ENCODE measurements at places on chromosomes 1 and 21.

- DNase-seq: no peak
Observed at GRCh38 chr1:234505769-234506102, 26.8 kb upstream of the TARBP1 start.

DNA sequence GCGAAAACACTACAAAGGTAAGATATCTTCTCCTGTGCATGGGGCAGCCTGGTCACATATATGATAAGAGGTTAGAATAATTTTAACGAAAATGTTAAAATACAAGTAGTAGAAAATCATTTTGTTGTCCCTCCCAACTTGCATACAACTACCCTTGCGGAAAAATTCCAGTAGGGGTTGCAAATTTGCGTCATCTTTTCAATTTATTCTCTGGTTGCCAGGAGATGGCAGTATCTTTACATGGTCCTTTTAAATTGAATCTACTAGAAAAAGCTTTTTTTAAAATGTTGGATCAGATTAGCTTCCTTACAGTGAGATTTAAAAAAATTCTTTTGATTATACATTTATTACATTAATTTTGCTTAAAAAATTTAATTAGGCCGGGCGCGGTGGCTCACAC, 10.9 kb downstream of the S100PBP start:
- DNase-seq: no peak

GRCh38 chr21:28454564-28455252, 538.0 kb downstream of the LTN1 start:
- DNase-seq: no peak

GRCh38 chr1:36523850-36524249, 41.1 kb upstream of the CSF3R start:
- DNase-seq: no peak

GRCh38 chr1:77487631-77488030, 194.8 kb downstream of the ZZZ3 start:
- no peak for DNase-seq

- DNase-seq: no peak
Observed at GRCh38 chr1:214520544-214521165, 30.7 kb downstream of the PTPN14 start.

DNA sequence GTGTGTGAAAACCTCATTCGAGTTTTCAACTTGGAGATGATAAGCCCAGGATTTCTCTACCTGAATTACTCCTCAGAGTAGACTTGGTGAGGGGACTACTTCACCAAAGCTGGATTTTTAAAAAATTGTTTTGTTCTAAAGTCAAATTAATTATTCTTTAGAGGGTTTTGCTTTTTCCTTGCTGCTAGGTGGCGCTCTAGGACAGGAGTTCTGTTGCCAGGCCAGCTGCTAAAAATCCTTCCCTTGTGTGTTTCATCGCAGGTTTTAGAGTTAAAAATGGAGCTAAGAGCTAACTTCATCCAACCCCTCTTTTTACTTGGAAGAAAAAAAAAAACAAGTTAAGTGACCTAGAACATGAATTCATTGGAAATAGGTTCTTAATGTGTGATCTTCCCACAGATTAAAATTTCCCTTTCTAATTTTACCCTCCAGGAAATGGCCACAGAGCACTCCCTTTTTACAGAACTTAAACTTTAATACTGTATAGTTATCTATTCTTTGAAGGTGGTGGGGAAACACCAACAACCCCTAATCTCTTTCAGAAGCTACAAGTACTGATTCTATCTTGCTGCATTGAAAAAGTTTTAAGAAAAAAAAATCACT, 36.7 kb upstream of the FAM163A start:
- DNase-seq: peak; percentile 16

- DNase-seq: no peak
Observed at GRCh38 chr1:226980122-226980560, 40.0 kb downstream of the COQ8A start.

GRCh38 chr21:33313611-33314010, 11.2 kb upstream of the IFNAR1 start:
- no peak for DNase-seq

GRCh38 chr1:212792396-212792908, 758 bp downstream of the TATDN3 start:
- no peak for DNase-seq

DNA sequence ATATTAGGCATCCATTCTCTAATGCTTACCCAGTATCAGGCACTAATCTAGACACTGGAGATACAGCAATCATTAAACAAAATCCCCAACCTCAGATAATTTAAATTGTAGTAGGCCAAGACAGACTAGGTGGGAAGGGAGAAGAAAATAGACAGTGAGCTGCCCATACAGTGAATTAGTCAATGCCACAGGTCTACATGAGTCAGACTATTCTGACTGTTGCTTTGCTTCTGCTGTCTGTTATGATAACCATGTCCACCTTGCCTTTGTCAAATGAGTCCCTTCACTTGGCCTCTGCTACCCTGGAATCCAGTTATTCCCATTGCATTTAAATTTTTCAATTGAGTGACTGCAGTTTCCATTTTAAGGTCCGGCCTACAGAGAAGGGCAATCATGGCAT, 59.5 kb downstream of the PIK3R3 start:
- no peak for DNase-seq

DNA sequence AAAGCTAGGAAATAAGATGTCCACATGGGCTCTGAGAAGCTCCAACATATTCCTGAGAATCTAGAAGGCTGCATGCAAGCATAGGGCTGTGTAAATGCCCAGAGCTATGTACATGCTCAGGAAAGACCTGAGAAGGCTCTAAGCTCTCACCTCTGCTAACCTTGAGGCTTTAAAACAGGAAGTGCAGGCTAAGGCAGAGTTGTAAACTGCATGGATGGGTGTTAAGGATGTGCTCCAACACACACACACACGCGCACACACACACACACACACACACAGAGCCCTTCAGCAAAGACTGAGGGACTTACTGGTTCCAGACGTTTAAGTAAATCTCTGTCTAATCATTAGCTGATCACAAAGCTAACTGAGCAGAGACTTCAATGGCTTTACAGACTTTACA, 162.9 kb downstream of the TRABD2B start:
- DNase-seq: no peak

DNA sequence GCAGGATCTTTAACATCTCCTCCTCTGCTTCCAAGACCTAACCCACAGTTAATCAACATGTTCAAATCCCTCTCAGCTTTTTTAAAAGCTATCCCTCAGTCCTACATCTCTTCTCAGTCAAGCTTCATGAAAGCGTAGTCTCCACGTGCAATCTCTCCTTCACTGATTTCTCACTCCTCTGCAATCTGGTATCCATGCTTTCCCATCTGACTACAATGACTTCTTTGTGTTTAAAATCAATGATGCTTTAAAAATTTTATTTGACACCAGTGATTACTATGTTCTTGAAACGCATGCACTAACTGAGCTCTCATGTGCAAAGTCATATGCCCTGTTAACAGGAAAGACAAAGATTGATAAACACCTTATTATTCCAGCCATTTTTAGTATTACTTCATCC, 67.5 kb upstream of the BEND5 start:
- no peak for DNase-seq

DNA sequence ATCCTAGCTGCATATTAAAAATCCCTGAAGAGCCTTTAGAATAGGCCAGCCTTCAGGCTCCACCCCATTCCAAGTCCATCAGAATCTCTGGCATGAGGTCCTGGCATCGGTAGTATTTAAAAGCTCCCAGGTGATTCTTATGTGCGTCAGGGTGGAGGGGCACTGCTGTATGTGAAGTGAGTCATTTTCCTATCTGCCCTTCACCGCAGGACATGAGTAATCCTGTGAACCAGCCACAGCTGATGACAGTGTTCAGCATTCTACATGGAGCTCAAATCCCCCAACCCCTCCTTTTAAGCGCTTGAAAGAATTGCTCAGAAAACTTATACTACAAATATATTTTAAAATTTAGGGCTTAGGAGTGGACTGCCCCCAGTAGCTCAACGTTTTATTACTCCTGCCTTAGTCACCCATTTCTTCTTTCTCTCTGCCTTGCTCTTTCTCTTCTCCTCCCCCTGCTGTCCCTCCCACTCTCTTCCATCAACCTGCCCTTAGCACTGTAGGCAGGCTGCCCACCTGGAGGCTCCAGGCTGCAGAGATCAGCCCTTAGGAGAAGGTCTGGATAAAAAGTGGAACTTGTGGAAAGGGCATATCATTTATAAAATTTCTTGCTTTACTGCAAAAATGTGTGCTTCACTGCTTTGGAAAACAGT, 73.8 kb upstream of the ZNF281 start:
- DNase-seq: no peak

DNA sequence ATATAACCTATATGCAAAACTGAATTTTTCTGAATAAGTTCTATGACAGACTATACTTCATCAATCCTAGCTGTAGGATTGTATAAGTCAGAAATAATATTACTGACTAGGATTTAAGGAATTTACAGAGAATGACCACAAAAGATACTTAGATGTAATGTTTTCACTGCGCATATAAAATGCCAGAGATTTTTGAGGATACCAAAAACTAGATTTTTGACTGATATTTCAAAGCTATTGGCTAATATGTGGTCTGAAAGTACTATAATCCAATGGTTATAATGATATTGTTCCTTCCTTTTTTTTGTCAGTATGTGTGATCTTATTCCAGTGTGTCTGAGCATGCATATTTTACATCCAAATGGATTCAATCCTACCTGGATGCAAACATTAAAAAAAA, 17.0 kb upstream of the IFI44L start:
- no peak for DNase-seq

DNA sequence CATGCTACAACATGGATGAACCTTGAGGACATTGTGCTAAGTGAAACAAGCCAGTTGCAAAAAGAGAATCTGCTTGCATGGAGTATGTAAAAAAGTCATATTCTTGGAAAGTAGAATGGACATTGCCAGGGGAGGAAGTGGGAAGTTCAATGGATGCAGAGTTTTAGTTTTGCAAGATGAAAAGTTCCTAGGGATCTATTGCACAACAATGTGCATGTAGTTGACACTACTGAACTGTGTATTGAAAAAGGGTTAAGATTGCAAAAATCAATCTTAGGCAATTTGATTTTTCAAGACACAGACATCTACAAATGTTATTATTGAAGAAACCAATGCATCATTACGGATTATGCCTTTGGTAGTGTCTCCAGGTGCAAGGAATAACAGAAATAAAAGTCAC, 50.3 kb upstream of the MAGI3 start:
- DNase-seq: no peak

DNA sequence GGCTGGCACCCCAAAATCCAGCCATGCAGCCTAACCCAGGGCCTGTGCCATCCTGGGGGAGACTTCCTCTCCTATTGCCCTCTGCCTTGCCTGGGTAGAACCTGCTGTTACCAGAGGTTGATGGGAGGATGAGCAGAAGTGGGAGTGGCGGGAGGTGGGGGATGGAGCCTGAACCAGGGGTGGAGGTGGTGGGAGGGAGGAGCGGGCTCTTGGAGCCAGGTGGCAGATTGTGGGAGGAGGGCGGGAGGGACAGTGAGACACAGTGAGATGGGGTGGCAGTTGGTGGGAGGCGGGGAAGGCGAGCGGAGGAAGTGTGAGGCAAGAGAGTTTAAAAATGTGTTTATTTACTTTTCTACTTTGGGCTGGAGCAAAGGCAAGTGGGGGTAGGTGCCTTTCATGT, 87.3 kb downstream of the KCNJ6 start:
- no peak for DNase-seq

DNA sequence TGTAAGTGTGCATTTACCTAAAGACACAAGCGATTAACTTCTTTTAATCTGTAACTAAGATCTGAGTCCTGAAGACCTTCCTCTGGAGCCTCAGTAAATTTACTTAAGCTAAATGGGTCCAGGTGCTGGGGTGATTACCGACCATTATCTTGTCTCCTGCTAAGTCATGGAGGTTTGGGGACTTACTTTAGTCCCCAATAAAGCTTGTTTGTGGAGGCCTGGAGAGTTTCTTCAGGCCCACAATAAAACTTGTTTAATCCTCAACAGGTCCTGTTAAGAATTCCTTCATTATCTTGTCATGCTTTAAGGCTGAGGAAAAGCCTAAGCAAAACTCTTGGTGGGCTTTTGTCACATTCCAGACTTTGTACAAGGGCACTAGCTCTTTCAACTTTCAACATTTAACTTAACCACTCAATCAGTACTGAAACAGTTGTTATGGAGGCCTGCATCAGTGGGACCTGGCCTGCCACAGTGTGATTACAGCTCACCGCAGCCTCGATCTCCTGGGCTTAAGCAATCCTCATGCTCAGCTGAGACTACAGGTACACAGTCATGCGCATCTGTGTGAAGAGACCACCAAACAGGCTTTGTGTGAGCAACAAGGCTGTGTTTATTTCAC, 84.0 kb downstream of the FMO4 start:
- no peak for DNase-seq

- no peak for DNase-seq
Observed at GRCh38 chr1:229699613-229700267, 73.7 kb downstream of the URB2 start.

DNA sequence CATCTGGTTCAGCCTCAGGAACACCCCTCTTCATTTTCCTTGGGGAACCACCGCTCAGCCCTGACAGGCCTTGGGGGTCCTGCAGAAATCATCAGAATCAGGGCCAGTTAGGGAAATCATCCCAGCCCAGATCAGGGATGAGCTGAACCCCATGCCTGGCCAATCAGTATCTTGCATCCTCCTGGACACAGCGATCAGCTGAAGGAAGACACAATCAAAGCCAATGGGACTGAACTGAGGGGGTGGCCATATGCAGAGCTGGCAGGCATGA, 395.4 kb downstream of the MATN1 start:
- DNase-seq: no peak
